Diencephalon (tissue), 1 donor: ENCODE measurements at places on chromosomes 6 and 20. TPM values are rescaled to one million over a fixed set of nuclear protein-coding genes. Genes with fewer than 3 reads are reported as not detected.

The NINL gene
- 22.1 TPM for total RNA-seq

The CHRNA4 gene
- 26.5 TPM for total RNA-seq

The R3HDML gene
- not detected for total RNA-seq

The PTPRT gene
- 41.5 TPM for total RNA-seq

The HLA-C gene
- total RNA-seq, result 40.4 TPM

The TPD52L1 gene
- total RNA-seq, result 24.7 TPM

The RBL1 gene
- total RNA-seq, result 22.6 TPM

The LRRC73 gene
- 5.3 TPM for total RNA-seq

The OXT gene
- 46.4 TPM for total RNA-seq

The SIRPB1 gene
- total RNA-seq, result 1.2 TPM

The TFB1M gene
- total RNA-seq, result 20.8 TPM

The PKHD1 gene
- total RNA-seq, result under 0.01 TPM

The ACSS2 gene
- total RNA-seq, result 16.4 TPM

The SYTL3 gene
- total RNA-seq, result 2.5 TPM

The FAM217B gene
- 26.5 TPM for total RNA-seq
